Colonic mucosa (tissue), 4 donors: ENCODE measurements at places on chromosomes 6 and 20. TPM values are rescaled to one million over a fixed set of nuclear protein-coding genes. Genes with fewer than 3 reads are reported as not detected.

TGM2 gene
- total RNA-seq, result 14.5 TPM

- H3K36me3 ChIP-seq, result no peaks in the 10 kb centered on the region
- no peak for DNase-seq
- no peaks in the 10 kb centered on the region for H3K27me3 ChIP-seq
- H3K4me1 ChIP-seq, result no peaks in the 10 kb centered on the region
- no peak overlapping the region for H3K4me3 ChIP-seq
Measured at GRCh38 chr6:40179496-40179895, 245.2 kb upstream of the MOCS1 start.

GRCh38 chr20:49821381-49821780, 8.8 kb downstream of the SLC9A8 start:
- no peak overlapping the region for H3K4me3 ChIP-seq
- H3K4me1 ChIP-seq, result peaks cover 8% of the 10 kb centered on the region
- H3K27me3 ChIP-seq, result no peaks in the 10 kb centered on the region
- H3K36me3 ChIP-seq, result no peaks in the 10 kb centered on the region
- no peak overlapping the region for H3K27ac ChIP-seq

DNA sequence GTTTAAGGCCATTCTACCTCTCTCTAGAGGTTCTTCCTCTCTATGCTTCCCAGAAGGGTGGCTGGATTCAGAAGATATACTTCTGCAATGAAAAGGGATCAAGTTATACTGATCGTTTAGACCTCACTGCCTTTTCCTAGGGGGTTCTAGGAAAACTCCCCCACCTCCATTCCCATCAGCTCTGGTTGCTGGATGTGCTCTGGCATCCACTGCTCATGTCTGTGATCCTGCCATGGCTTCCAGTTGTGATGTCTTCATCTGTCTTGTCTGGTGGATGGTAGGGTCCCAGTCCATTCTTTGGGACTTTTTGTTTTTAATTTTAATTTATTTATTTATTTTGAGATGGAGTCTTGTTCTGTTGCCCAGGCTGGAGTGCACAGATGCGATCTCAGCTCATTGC, 118.4 kb downstream of the BTBD3 start:
- H3K27me3 ChIP-seq, result no peaks in the 10 kb centered on the region
- H3K4me1 ChIP-seq, result no peaks in the 10 kb centered on the region
- DNase-seq, result no peak
- H3K27ac ChIP-seq, result no peak overlapping the region

CRNKL1 gene
- total RNA-seq, result 25.8 TPM

GRCh38 chr6:81962198-81962597, 209.7 kb upstream of the TENT5A start:
- no peaks in the 10 kb centered on the region for H3K36me3 ChIP-seq
- H3K4me1 ChIP-seq, result no peaks in the 10 kb centered on the region
- no peak overlapping the region for H3K4me3 ChIP-seq

GRCh38 chr6:144263786-144264185, 21.3 kb upstream of the UTRN start:
- no peaks in the 10 kb centered on the region for H3K27me3 ChIP-seq
- no peak for DNase-seq
- H3K36me3 ChIP-seq, result no peaks in the 10 kb centered on the region
- no peak overlapping the region for H3K4me3 ChIP-seq
- H3K27ac ChIP-seq, result no peak overlapping the region

DNA sequence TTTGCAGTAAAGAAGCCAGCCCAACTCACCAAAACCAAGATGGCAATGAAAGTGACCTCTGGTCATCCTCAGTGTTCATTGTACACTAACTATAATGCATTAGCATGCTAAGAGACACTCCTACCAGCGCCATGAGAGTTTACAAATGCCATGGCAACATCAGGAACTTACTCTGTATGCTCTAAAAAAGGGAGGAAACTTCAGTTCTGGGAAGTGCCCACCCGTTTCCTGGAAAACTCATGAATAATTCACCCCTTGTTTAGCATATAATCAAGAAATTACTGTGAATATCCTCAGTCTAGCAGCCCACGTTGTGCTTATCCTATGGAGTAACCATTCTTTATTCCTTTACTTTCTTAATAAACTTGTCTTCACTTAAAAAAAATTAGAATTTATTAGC, 19.4 kb upstream of the TRERF1 start:
- H3K4me1 ChIP-seq, result no peaks in the 10 kb centered on the region
- H3K36me3 ChIP-seq, result no peaks in the 10 kb centered on the region
- DNase-seq, result no peak

SAMD3 gene
- 5.1 TPM for total RNA-seq

DNA sequence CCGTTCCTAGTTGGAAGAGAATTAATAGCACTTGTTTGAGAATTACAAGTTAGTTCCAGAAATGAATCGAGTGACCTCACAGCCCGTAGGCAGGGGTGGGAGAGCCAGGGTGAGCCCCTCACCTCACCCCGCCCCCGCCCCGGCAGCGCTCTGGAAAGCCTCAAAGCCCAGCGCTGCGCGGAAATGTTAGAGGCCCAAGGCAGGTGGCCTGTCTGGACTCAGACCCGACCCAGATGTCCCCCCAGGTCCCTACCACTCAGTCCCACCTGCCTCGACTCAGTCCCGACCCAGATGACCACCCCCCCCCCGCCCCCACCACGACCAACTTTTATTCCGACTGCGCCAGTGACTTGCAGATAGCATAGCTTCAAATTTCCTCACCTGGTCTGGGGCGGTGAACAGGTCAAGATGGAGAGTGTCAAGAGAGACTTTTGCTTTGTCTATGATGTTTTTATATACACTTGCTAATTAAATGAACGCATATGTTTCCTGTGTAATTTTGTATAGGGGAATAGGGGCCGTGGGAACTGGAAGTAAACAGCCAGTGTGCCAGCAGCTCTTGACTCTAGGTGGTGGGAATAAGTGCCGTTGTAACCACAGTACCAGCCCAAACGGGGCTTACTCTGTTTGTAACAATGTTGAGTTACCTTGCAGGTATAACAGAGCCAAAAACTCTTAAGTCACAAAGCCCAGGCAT, 1.2 kb upstream of the PXDC1 start:
- peak overlapping the region; percentile 90 for H3K27ac ChIP-seq
- H3K36me3 ChIP-seq, result no peaks in the 10 kb centered on the region
- DNase-seq, result no peak
- H3K4me3 ChIP-seq, result peak overlapping the region; percentile 64
- H3K4me1 ChIP-seq, result peaks cover 8% of the 10 kb centered on the region

SNPH gene
- total RNA-seq, result 1.9 TPM

- no peak overlapping the region for H3K27ac ChIP-seq
- no peaks in the 10 kb centered on the region for H3K36me3 ChIP-seq
- no peaks in the 10 kb centered on the region for H3K4me1 ChIP-seq
- no peak overlapping the region for H3K4me3 ChIP-seq
- no peaks in the 10 kb centered on the region for H3K27me3 ChIP-seq
Measured at GRCh38 chr6:110063594-110064263, 85.6 kb downstream of the GPR6 start.
